ENCODE measurements at places on chromosomes 7 and 10.

DNA sequence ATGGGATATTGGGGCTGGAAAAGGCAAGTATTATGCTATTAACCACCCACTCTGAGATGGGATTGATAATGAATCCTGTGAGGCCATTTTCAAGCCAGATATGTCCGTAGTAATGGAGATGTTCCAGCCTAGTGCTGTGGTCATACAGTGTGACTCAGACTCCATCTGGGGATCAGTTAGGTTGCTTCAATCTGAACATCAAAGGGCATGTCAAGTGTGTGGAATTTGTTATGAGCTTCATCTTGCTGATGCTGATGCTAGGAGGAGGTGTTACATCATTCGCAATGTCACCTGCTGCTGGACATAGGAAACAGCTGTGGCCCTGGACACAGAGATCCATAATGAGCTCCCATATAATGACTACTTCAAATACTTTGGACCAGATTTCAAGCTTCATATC, 144.7 kb downstream of the PLCE1 start:
- no peak for DNase-seq

GRCh38 chr7:24572393-24572996, 757 bp upstream of the PALS2 start:
- DNase-seq = peak; percentile 57

- DNase-seq = peak; percentile 31
Observed at GRCh38 chr10:78348411-78349164, 314.9 kb downstream of the RPS24 start.

DNA sequence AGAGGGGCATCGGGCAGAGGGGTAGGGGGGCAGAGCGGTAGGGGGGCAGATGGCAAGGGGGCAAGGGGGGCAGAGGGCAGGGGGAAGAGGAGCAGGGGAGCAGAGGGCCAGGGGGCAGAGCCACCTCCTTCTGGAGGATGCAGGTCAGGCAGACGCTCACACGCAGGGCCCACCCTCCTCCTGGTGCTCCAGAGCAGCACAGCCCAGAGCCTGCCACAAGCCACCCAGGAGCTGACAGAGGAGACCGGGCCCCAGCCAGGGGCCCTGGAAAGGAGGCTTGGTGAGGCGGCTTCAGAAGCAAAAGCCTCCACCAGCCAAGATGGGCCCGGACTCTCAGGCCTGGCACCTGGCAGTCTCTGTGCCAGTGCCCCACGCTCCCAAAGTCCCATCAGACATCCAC, 13.1 kb downstream of the MAD1L1 start:
- no peak for DNase-seq

- DNase-seq = no peak
Observed at GRCh38 chr7:28442540-28443420, 30.5 kb downstream of the CREB5 start.

GRCh38 chr10:62048470-62048869, 147.0 kb downstream of the ARID5B start:
- DNase-seq = no peak

DNA sequence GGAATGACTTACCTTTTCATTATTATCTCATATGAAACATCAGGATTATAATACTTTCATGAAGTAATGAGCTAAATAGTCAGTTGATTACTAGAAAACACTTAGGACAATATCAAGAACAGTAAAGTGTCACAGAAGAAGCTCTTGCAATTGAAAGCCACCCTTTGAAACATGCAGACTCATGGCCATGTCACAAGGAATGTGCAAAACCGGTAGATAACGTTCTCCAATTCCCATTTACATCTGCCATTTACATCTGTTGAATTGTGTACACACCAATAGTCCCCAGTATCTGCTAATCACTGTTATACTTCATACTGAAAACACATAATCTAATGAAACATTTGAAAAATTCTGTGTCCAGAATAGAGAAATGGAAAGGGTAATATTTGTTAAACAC, 237.5 kb downstream of the CREB5 start:
- DNase-seq = no peak

DNA sequence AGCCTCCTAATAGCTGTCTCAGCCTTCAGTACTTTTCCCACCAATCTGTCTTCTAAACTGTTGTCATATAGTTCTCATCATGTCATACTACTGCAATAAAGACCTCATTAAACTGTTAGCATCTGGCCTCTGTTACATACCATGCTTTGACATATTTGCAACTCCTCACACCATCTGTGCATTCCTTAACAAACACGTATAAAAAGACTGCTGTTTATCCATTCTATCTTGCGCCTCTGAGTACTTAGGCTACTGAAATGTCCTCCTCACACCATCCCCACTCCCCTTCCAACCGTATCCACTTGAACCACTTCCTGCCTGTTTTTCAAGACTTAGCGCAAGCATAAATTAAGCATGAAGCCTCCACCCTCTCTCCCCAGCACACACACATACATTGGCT, 41.6 kb downstream of the SLC16A9 start:
- DNase-seq = no peak
